Ureter (tissue), 1 donor: ENCODE measurements at places on chromosomes 2 and 18. TPM values are rescaled to one million over a fixed set of nuclear protein-coding genes. Genes with fewer than 3 reads are reported as not detected.

DNA sequence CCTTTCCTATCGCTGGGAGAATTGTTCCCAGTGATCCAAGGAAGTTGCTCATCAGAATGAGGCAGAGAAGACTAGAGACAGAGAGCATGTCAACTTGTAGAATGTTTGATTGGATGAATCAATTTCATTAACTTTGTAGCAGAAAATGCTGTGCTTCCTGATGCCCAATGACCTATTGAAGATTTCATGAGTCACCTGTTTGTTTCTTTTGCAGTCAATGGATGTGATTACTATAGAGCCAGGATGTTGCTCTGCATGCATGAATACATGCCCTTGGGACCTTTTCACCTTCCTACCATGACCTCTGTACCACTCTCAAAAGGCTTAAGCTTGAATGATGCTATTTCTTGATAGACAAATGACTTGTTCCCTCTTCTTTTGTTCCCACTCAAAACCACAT is 23.3 kb downstream of the SCG2 start:
- DNase-seq: no peak

DNA sequence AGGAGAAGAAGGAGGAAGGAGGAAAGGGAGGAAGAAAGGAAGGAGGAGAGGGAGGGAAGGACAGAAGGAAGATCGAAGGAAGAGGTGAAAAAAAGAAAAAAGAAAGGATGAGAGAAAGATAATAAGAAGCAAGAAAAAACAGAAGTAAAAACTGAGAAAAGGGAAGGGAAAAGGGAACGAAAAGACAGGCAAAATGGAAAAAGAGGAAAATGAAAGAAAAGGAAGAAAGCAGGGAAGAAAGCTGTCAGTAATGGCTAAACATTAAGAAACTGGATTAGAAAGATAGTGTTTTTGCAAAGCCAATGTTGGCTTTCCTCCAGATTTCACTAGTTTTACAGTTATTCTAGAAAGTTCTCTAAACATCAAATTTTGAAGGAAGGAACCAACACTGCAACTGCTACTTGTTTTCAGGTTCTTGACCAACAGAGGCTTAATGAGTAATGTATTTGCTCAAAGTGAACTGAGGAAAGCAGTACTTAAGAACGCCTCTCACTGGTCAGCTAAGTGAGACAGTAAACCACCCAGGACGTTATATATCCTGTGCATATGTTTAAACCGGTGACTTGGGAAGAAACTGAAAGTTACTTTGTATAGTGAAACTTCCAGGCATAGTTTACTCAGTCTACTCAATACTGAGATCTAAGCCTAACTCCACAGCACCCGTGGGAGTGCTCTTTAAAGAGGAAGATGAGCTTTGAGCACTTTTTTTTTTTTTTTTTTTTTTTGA is 286.2 kb upstream of the TRIB2 start:
- DNase-seq: no peak

PTPRN gene
- not detected for total RNA-seq

SCN9A gene
- total RNA-seq: 3.1 TPM

GRCh38 chr2:188527141-188527540 is 235.5 kb downstream of the GULP1 start:
- no peak for DNase-seq

PLEKHB2 gene
- 57.7 TPM for total RNA-seq

- no peak for DNase-seq
Observed at GRCh38 chr18:3345885-3346284, 84.0 kb downstream of the MYL12B start.

NT5DC4 gene
- not detected for total RNA-seq

DNA sequence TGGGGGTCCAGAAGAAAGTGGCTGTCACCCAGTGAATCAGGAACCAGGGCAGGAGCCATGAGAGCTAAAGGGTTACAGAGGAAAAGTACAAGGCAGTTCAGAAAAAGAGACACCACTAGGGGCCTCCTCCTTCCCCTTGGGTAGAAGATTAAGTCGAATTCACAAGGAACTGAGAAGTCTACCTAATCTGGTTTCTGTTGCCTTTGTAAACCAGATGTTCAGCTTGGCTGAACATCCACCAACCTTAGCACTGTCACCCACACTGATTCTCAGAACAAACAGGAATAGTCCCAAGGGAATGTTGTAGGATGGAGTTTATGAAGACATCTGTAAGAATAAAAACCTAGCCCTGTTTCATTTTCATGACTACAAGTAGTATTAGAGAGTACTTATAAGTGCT is 90.4 kb upstream of the NOSTRIN start:
- no peak for DNase-seq

DNA sequence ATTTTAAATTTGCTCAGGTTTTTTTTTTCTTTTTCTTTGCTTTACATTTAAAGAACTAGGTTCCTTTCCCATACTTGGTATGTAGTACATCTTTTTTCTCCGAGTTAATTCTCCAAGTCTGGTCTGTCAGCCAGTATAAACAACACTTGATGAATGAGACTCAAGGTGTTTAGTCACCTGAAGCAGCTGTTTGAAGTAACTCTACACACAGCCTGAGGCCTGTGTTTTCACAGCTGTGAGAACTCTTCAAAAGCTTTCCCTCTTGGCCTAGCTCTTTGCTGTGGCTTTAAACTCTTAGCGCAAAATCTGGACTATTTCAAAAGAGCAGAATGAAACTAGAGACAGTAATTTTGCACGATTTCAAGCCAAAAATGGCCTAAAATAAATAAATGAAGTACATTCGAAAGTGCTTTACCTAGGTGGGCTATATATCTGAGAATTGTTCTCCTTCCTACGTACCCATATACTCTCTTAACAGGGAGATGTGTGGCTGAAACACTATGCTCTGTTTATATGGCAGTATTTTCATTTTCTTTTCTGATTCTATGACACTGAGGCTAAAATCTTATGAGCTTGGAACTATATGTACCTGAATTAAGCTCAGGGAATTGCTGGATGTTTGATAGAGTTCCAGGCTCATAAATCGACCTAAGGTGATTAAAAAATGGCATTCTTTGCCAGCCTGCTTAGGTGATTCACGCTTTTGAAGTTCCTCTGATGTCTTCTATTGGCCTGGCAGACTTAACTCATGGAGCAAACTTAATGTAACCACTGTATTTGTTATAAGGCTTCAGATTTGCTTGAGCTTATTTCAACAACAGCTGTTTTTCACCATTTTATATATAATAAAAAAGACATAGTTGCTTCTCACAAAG is 1044.1 kb upstream of the ZEB2 start:
- DNase-seq: no peak

DNA sequence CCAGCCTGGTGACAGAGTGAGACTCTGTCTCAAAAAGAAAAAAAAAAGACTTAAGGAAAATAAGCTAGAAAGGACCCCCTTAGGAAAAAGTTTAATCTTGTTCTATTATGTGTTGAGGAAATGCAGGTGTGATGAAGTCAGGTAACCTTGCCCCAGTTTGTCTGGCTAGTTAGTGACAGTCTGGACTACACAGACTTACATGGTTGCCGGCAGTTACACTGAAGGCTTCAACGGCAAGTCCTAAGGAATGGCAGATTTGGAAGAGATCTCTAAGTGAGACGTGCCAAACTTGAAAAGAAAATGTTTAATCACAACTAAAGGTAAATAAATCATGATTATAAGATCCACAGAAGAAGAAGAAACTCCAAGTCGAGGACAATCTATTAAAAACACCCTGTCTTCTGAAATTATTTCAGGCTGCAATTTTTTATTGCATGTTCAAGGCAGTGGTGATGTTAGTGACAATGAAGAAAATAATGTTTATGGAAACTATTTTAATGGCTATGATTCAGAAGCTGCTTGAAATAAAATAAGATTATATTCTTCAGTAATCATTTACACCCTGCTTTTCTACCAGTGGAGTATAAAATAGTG is 84.2 kb downstream of the TTC27 start:
- no peak for DNase-seq

DNA sequence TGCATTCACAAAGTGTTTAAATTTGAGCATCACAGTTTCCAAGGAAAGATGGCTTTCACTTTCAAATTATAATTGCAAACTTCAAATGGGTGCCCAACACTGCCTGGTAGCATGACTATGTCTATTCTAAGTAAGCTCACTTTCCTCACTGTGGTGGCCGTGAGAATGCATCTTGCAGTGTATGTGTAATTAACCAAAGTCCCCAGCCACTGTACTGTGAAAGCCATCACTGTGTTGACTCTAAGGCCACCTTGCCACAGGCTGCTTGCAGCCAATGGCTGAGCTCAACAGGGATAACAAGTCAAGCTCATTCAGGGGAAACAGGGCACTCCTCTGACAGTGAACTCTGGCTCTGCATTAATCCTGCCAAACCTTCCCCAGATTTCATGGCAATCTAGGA is 43.3 kb upstream of the LGALSL start:
- DNase-seq: no peak

GRCh38 chr2:104050656-104051242 is 803.2 kb upstream of the POU3F3 start:
- no peak for DNase-seq

DNA sequence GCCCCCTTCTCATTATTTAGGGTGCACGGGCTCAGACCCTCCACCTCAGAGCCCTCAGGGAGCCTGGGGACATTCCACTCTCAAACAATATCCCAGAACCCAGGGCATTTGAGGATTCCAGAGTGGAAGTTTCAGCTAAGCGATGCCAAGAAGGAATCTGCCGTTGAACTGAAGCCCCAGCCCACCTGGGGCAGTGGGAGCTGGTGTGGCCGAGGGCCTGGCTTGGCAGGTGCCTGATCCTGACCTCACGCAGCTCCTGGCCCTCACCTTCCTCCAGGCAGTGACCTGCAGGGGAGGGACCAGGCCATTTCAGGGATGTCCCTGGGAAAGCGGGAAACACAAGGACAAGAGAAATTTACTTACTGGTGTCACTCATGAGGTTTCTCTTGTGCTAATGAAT is 58.2 kb downstream of the ACKR3 start:
- peak; percentile 22 for DNase-seq

TRAF3IP1 gene
- 22.4 TPM for total RNA-seq

GRCh38 chr18:5895876-5896740 is 786 bp upstream of the TMEM200C start:
- peak; percentile 47 for DNase-seq

VAMP8 gene
- 165 TPM for total RNA-seq

ASB1 gene
- total RNA-seq: 26.2 TPM

GRCh38 chr2:60540074-60540473 is 13.4 kb downstream of the BCL11A start:
- no peak for DNase-seq

ZNF514 gene
- total RNA-seq: 33.3 TPM

LDLRAD4 gene
- 39.7 TPM for total RNA-seq

GRCh38 chr2:40332191-40332826 is 119.6 kb downstream of the SLC8A1 start:
- no peak for DNase-seq

DNA sequence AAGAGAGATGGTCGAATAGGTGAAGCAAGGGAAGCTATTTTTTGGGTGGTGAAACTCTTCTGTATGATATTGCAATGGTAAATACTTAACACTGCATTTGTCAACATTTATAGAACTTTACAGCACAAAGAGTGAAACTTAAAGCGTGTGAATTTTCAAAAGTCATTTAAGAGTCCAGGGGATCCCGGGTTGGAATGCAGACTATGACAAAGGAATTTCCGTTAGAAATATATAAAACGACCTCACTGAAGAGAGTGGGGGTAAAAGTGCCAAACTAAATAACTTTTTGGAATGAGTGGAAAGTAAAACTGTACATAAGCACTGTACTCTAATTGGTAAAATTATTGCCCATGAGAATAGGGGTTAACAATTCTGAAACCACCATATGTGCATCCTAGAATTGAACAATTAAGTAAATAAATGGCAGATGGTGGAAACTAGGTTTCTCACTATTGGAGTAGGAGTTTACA is 191.0 kb upstream of the FN1 start:
- no peak for DNase-seq

ORC2 gene
- 44.9 TPM for total RNA-seq

GRCh38 chr2:205170399-205170798 is 511.9 kb upstream of the NRP2 start:
- DNase-seq: no peak

IL36RN gene
- not detected for total RNA-seq

DNA sequence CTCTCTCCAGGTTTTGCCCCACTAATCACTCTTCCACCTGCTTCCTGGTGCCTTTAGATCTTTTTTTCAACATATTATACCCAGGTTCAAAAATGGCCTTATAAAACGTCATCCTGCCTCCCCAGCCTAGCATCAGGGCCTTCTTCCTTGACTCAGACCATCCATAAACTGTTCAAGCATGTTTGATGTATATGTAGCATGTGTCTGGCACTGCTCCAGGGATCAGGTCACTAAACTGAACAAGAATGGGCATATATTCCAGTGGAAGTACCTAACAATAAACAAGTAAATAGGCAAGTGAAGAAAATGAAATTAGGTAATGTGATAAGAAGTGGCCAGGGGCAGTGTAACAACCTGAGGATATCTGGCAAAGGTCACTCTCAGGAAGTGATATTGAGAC is 141.2 kb downstream of the TRIB2 start:
- no peak for DNase-seq

NAT8 gene
- total RNA-seq: not detected

DNA sequence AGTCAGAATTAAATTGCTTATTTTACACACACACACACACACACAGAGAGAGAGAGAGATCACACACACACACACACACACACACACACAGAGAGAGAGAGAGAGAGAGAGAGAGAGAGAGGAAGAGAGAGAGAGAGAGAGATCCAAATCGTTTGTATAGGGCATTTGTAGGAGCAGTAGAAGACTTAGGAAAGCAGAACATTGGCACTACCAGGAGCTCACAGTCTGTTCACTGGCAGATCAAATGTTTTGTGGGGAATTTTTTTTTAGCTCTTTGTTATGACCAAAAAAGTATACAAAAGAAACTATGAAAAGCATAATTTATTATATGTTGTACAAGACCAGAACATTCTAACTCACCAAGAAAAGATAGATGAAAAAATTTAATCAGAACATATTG is 81.8 kb downstream of the MBD5 start:
- no peak for DNase-seq

DNA sequence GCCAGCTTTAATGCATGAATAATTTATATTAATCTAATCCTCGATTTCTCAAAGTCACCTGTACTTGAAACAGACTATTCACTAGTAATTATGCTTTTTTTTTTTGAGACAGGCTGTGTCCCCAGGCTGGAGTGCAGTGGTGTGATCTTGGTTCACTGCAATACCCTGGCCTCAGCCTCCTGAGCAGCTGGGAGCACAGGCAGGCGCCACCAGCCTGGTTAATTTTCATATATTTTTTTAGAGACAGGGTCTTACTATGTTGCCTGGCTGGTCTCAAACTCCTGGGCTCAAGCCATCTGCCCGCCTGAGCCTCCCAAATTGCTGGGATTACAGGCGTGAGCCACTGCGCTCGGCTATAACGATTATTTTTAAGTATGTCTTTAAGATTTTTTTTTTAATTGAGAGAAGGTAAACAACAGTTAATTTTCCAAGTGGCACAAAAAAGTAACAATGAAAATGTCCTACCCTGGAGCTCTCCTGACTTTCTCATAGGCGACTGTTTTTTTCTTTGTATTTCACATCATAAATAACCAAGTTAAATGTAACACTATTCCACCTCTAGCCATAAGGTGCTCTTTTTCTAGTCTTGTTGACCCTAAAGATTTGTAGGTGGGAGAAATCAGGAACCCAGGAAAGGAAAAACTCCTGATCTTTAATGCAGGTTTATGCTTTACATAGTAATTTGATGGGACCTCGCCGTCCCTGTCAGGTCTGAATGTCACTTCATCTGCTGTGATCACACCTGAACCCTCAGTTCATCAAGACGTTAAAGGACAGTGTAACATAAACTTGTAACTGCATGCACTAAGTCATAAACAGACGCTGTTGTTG is 1.3 kb upstream of the ANKRD12 start:
- no peak for DNase-seq

MAPK4 gene
- total RNA-seq: 14.3 TPM
